ENCODE measurements at places on chromosomes 1 and 21.

- DNase-seq, result peak; percentile 33
Observed at GRCh38 chr1:228141226-228142044, 1.4 kb downstream of the GUK1 start.

- DNase-seq, result no peak
Observed at GRCh38 chr1:183205196-183205781, 19.2 kb downstream of the LAMC2 start.

GRCh38 chr1:43565600-43566360 is 35.1 kb downstream of the PTPRF start:
- peak; percentile 18 for DNase-seq

GRCh38 chr1:176843352-176844297 is 320.9 kb downstream of the ASTN1 start:
- DNase-seq, result no peak

DNA sequence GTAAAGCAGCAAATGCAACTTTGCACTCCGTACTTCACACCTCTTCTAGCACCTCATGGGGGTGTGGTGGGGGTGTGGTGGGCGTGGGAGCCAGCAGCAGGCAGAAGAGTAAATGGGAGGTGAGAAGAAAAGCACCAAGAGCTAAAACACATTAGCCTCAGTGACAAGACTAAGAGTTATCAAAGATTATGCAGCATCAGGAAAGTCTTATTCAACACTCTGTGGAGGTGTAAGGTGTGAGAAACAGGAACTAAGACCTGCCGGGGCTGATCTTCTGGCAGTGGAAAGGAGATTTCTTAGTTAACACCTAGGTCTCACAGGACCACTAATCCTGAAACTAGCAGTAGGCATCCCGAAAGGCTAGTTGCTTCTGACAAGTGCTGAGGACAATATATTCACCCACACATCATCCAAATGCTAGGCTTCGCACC is 9.9 kb downstream of the TGFBR3 start:
- DNase-seq, result peak; percentile 45

- no peak for DNase-seq
Observed at GRCh38 chr21:34352556-34352955, 11.2 kb upstream of the KCNE2 start.

DNA sequence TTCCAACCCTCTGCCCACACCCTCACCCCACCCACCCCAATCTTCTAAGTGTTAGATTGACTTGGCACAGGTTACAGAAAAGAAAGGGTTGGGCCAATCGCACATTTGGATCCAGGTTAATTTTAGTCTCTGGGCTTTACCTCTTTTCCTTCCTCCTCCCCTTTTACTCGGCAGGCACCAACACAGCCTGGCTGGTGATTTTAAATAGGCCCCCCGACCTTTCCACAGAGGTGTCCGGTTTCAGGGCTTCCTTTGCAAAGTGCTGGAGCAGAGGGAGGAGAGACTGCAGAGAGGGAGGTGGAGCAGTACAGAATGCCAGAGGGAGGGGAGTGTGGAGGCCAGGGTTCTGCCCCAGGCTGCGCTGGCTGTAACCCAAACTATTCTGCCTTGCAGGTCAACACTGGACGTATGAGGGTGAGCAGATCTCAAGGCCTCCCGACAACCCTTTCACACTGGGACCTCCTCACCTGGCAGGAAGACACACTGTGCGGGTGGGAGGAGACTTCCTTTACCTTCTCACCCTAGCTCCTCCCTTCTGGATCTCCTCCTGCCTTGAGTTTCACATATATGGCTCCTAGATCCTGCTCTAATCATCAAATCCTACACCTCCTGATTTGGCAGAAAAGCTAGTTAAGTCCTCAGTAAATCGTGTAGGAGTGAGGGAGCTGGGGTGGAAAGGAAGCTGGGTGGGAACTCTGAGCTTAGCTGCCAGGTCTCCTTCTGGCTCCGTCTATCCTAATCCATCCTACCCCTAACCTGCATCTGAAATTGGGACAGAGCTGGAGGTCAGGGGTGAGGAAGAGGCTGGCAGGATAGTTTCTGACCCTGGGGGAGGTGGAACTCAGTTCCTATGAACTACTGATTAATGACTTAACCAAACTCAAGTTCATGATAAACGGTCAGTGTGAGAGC is 2.4 kb downstream of the CA14 start:
- DNase-seq, result no peak

GRCh38 chr1:247212012-247212411 is 40.2 kb upstream of the ZNF124 start:
- DNase-seq, result no peak

DNA sequence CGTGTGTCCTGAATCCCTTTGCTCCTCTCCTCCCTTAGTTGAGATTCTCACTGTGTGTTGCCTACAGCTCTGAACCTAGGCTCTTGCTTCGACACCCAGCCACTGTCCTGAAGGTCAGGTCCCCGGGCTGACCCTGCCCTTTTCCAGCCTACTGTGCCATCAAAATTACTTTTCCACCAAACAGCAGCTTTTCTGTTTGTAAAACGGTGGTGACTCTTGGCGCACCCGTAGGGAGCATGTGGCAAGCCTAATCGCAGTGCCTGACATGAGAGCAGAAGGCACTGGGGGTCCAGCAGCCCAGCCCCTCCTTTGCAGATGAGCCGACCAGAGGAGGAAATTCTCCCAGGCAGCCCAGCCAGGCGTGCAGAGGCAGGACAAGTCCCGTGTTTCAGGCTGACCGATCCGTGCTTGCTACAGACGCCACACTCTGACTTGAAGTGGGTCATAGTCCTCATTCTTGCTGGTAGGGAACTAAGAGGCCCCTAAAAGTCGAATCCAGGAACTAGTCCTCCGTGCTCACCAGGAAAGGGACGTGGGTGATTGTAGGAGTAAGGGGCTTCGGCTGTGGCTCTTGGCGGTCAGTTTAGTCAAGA is 6.8 kb downstream of the GPR137B start:
- DNase-seq, result no peak

DNA sequence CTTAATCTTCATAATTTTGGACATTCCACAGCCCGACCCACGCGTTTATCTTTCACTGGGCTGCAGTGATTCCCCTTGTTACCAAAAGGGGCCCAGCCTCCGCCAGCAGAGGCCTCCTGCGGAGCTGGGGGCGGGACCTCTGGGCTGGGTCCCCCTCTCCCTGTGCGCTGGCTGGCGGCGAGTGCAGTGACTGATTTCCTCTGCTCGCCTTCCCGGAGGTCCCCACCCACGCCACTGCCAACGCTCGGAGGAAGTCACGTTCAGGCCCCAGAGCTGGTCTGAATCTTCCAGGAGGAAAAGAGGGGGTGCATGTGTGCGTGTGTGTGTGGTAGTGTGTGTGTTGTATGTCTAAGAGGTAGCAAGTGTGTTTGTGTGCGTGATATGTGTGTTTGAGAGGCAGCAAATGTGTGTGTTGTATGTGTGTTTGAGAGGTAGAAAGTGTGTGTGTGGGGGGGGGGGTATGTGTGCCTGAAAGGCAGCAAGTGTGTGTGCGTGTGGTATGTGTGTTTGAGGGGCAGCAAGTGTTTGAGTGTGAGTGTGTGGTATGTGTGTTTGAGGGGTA is 35.0 kb upstream of the JAK1 start:
- DNase-seq, result peak; percentile 81

DNA sequence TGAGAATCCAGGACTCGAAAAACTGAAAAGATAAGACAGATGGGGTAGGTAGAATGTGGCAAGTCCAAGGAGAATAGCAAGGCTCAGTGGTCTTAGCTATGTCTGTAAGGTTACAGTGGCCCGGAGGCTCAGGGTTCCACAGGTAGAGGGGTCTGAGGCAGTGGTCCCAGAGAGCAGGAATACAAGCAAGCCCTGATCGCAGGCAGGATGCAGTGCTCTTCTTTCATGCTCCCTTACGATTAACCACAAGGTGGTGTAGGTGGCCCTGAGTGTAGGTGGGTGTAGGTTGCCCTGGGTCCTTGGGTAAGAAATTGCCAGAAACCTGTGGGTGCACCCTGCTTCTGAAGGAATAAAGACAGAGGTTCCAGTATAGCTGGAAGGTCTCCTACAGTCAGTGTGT is 99.1 kb upstream of the RAB3GAP2 start:
- no peak for DNase-seq

- no peak for DNase-seq
Observed at GRCh38 chr1:156956333-156956732, 35.9 kb downstream of the LRRC71 start.

DNA sequence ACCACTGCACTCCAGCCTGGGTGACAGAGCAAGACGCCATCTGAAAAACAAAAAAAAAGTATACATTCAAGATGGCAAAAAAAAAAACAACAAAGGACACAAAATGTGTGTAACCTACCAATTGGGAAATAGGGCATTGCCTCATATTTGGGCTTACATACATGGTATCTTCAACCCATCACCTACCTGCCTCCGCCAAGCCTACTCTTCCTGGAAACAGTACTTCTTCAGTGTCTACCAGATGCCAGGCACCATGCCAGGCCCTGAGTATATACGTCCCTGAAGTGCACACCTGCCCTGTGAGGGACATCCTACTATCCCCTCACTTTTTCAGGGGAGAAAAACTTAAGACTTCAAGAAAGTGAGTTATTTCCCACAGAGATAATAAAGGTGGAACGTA is 160.2 kb downstream of the TOMM20 start:
- DNase-seq, result no peak

- no peak for DNase-seq
Observed at GRCh38 chr21:36945496-36946138, 20.9 kb downstream of the HLCS start.

- DNase-seq, result no peak
Observed at GRCh38 chr1:233107130-233107660, 156.8 kb downstream of the NTPCR start.

DNA sequence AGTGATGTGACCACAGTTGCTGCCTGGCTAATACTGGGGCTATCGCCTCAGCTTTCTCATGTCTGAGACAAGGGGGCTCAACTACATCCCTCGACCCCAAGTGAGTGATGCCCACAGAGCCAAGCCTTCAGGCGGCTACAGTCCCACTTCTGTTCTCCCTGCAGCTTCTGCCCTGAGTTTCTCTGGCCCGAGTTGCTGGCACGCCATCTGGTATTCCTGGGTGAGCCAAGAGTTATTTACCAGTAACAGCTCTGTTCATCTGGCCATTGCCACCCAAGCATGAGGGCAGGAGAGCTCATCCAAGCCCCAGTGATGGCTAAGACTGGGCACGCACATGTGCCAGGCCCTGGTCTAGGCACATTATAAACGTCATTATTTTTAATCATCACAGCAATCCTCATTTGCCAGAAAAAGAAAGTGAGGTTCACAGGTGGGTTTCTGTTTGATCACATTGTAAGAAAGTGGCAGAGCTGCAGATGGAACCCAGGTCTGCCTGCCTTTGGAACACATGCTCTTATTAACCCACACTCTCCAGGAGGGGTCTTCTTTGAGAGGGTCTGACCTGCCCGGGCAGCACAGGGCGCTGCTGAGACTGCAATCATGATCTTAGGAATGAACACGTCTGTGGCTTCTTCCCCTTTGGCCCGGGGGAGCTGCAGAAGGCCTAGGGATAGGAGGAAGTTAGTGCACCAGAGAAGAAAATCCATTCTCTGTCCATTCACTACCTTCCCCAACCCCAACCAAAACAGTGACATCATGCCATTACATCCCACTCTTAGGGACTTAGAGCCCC is 27.5 kb downstream of the KCND3 start:
- DNase-seq, result no peak

- no peak for DNase-seq
Observed at GRCh38 chr1:116988248-116988647, 13.3 kb upstream of the CD101 start.

- DNase-seq, result no peak
Observed at GRCh38 chr1:112504001-112504660, 4.6 kb upstream of the WNT2B start.

- no peak for DNase-seq
Observed at GRCh38 chr1:199010492-199010891, 371.7 kb downstream of the PTPRC start.

DNA sequence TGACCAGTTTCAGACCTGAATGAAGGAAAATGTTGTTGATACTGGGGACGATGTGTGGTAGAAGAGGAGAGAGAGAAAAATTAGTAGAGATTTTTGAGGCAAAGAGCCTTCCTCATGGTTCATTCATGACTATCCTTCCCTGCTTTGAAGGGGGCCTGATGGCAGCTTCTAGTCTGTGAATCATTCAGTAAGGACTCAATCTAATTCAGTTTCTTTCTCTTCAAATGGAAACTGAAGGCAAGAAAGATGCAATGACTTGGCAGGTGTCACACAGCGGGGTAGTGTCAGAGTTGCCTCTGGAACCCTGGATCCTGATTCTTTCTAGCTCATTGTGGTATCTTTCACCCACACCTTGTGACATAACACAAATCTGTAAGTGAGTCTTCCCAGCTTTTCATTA is 14.9 kb upstream of the CD5L start:
- no peak for DNase-seq

- no peak for DNase-seq
Observed at GRCh38 chr1:216958569-216958968, 235.3 kb upstream of the ESRRG start.
